Lung (tissue), 17 donors: ENCODE measurements at places on chromosomes 5 and 9. TPM values are rescaled to one million over a fixed set of nuclear protein-coding genes. Genes with fewer than 3 reads are reported as not detected.

CFAP77 gene
- total RNA-seq: 12.8 TPM

PLPP1 gene
- 129 TPM for total RNA-seq

ZNF883 gene
- total RNA-seq: 2.2 TPM

MRNIP gene
- total RNA-seq: 51.0 TPM

GABRA6 gene
- total RNA-seq: not detected

FAXDC2 gene
- 37.5 TPM for total RNA-seq

TLR4 gene
- total RNA-seq: 32.7 TPM

TSLP gene
- total RNA-seq: 0.60 TPM

SLC28A3 gene
- 0.98 TPM for total RNA-seq

PLAC8L1 gene
- total RNA-seq: 0.46 TPM

ECSCR gene
- total RNA-seq: 46.2 TPM

MEIKIN gene
- total RNA-seq: not detected

CD14 gene
- 57.9 TPM for total RNA-seq

SPATA6L gene
- total RNA-seq: 25.6 TPM
